Activated T-cell treated with anti-CD3 and anti-CD28 coated beads for 1 hour (primary cell): ENCODE measurements at places on chromosomes 4 and X.

DNA sequence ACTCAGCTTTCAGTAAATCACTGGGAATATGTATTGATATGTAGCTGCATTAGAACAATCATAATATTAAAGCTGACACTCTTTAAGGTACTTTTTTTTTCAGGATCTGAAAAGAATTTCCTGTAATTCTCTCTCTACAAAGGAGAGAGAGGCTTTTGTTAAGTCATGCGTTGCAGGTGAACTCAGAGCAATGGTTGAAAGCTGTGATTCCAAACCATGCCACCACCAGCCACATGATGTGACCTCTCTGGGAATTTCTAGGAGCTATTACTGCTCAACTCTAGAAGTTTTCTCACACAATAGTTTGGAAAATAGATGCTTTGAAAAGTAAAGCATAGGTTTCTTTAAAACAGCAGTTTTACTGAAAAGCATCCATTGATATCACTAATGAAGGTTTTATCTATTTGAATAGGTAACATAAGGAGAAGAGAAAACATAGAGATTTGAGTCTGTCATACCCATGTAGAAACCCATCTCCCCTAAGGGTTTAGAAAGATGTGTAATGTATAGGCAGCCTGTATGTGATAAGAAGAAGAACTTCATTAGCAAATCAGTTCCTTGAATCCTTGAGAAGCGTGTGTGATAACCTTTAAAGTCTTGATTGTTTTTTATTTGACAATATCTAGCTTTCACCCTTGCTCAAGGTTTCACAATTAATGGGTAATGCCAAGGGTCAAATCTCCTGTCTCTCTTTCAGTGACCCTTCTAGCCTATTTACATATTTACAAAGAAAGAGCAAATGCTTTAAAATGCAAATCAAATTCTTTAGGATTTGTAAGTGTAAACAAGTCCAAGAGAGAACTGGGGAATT is 161.0 kb upstream of the ANKRD50 start:
- DNase-seq = no peak

GRCh38 chrX:148632444-148632843 is 132.0 kb downstream of the AFF2 start:
- DNase-seq = no peak

DNA sequence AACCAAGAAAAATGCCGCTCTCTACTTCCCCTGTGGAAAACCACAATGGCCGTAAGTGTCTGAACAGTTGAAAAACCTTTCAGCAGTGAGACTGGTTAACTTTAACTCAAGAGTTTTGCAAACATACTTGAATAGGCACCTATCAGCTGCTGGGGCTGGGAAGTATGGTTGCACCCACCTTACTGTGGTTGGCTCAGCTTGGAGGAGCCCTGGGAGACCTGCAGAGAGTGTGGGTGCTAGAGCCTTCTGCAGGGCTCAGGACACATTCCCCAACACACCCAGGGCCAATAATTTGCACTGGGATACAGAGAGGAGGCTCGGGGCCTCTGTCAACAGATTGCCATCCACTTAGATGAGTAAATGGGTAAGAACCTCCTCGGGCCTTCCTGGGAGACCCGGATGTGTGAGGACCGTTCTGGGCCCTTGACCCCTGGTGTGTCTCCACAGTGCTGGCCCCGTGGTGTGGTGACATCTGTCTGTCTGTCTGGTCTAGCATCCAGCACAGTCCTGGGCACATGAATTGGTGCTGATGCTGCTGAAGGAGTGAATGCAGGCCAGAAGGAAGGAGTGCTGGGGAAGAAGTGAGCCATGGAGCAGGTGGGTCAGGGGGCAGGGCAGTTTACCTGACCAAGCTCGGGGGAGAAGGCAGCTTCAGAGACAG is 46.5 kb downstream of the MAGEA1 start:
- DNase-seq = no peak

- DNase-seq = no peak
Observed at GRCh38 chrX:13622401-13622964, 30.5 kb upstream of the TCEANC start.

DNA sequence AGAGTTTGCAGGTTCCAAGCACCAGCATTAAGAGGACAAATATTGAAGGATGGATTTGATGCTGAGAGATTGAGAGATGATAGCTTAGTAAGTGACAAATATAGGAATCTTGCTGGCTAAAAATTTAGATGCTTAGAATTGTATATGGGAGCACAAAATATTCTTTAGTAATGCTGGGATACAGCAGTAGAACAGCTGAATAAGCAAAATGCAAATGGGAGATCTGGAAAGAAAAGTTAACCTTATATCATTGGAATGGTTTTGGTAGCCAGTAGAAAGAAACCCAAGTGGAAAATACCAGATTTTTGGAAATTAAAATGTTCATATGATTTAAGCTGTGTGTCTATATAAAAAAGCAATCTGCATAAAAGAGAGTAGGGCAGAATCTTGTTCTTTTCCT is 308.6 kb upstream of the CPEB2 start:
- DNase-seq = no peak

DNA sequence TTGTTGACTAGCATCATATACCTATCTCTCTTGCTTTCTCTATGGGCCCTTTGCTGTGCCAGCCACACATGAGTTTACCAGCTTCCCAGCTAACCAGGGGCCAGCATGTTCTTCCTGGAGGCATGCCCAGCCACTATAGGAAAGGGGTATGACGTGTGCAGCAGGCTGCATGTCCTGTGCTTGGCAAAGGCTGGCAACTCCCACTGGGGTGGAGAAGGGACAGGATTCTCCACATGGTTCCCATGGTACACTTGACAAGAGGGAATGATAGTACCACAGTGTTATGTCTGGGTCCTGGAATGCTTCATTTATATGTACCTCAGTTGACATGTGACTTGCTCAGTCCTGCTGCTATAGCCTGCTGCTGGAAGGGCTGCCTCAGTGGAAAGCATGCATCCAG is 78.8 kb downstream of the TMEM164 start:
- no peak for DNase-seq

GRCh38 chr4:11489453-11490083 is 60.9 kb upstream of the HS3ST1 start:
- DNase-seq = no peak

DNA sequence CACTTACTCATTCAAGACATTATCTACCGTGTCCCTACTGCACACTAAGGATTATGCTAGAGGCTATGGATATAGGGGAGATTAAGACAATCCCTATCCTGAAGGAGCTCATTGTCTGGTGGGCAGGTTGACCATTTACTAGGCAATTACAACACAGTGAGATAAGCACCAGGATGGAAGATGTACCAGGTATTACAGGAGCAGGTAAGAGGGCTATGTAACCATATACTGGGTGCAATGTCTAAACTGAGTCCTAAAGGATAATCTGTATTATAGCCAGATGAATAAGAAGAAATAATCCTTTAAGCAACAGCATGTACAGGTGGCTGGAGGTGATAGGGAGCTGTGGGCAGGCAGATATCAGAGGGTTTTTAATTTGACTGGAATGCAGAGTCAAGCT is 113.3 kb upstream of the TBC1D9 start:
- no peak for DNase-seq

DNA sequence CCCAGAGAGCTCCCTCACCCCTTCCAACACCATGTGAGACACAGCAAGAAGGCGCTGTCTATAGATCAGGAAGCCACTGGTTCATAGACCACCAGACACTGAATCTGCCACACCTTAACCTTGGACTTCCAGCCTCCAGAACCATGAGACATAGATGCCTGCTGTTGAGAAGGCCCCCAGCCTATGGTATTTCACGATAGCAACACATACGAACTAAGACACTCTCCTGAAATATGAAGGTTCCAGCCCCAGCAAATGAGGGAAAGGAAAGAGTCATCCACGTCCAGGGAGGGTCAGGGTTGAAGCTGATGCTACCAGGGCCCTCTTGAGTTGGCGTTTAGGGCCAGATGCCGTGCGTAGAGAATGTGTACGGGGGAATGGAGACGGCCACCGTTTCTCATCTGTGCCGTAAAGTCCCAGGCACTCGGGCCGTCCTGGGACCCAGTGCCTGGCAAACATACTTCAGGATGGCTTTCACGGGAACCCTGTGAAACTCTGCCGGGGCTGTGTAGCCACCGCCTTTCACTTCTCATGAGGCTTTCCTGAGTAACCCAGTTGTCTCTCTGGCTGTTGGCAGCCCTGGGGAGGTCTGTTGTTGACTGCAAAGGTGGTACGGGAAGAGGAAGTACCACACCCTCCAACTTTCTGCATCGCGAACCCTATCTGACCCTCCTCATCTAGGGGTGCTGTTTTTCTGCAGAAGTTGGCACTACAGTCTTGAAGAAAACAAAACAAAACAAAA is 17.7 kb upstream of the P2RY8 start:
- peak; percentile 48 for DNase-seq

DNA sequence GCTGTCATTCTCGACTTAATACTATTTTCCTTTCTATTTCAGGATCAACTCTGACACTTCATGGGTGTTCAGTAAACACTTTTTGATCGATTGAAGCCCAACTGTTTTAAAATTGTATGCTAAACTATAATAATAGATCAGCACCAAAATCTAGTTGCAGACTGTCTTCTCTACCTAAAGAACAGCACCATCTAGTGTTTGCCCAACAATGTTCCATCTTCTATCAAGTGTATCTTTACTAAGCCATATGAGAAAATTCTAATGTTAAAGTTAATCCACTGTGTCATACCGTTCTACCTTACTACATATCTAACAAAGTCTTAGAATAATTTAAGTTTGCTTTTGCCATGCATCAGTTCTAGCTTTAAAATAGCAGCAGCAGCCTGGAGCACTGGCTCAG is 113.0 kb upstream of the PRDX4 start:
- no peak for DNase-seq

DNA sequence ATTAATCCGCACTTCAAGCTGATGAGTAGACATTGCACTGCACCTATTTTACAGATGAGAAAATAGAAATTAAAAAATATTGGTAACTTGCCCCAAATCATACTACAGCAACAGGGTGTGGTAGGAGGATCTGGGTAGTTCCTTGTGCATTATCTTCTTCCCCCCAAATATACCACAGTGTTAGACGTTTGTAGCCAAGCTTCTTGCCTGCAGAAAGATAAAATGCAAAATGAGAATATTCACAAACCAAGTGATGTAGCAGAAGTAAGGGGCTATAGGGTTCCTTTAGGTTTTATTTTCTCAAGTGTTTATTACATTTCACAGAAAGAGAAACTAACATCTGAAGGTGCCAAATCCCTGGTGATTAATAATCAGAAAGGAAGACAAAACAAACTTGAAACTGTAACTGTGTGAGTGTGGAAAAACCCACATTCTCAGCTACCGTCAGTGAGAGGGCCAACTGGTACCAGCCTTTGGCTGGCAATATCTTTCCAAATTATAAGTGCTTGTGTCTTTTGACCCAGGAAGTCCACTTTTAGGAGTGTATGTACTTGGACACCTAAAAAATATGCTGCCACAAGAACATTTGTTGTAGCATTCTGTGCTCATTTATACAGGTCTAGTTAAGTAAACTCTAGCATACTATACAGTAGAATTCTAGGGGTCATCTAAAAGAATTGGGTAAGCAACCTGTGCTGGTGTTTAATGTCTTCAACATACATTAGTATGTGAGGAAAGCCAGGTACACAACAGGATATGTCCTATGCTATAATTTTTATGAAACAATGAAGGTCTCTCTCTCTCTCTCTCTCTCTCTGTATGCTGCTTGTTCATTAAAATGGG is 6.7 kb upstream of the CD38 start:
- no peak for DNase-seq

GRCh38 chr4:5758741-5759140 is 47.7 kb downstream of the EVC start:
- no peak for DNase-seq

- DNase-seq = no peak
Observed at GRCh38 chr4:184748251-184748652, 14.4 kb upstream of the CENPU start.

GRCh38 chr4:2436301-2436700 is 17.5 kb downstream of the CFAP99 start:
- DNase-seq = no peak

DNA sequence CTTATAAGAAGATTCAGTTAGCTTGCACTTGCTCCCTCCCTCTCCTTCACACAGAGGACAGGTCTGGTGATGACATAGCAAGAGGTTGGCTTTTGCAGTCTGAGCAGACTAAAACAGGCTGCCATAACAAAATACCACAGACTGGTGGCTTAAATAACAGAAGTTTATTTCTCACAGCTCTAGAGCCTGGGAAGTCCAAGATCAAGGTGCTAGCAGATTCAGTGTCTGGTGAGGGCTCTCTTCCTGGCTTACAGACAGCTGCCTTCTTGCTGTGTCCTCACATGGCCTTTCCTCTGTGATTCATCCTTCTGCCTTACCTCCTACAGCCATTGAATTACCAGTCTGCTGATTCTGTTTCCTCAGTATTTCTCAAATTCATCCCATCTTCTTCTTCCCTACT is 13.1 kb downstream of the RP2 start:
- no peak for DNase-seq

GRCh38 chr4:61162116-61162515 is 38.0 kb upstream of the ADGRL3 start:
- DNase-seq = no peak

- DNase-seq = no peak
Observed at GRCh38 chrX:48890934-48891401, 6.6 kb downstream of the TIMM17B start.

GRCh38 chrX:97446298-97446882 is 562.7 kb downstream of the RPA4 start:
- no peak for DNase-seq

DNA sequence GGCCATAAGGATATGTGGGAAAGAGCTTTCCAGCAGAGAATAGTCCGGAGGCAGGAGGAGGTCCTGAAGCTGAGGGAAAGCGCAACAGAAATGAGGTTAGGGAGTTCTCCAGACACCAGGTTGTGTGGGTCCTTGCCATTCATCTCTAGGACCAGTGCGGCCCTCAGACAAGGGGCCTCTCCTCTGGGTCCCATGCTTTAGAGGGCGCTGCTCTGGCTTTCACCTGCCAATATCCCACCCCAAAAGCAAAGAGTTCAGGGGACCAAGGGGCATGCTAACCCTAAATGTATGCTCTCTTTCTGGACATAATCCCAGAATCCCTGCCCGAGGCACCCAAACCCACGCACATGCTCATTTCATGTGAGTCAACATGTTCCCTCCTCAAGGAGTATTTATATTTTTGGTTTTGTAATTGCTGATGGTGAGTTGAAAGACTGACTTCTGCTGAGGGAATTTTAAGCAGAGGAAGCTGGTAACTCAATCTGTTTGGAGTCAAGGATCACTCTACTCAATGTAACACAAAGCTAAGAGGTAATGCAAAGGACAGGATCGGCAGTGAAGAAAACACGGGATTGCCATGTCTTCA is 14.8 kb downstream of the RPL34 start:
- DNase-seq = no peak

DNA sequence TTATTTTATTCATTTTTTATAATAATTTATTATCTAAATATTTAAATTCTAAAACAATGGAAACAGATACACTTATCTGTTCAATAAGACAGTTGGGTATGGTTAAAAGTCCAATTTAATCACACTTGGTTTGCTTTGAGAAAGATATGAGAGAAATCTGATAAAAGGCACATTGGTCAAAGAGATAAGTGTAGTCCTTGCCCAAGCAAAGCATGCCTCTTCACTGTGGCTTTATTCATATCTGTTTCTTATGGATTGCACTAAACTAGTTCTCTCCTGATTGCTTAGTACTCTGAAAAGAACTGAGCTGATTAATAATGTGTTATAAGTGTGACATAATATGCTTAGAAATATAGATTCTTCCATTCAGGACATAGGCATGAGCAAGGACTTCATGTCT is 39.8 kb downstream of the CXCL1 start:
- no peak for DNase-seq

- DNase-seq = no peak
Observed at GRCh38 chr4:6372649-6373525, 99.5 kb downstream of the PPP2R2C start.

GRCh38 chrX:101619364-101619763 is 1.6 kb upstream of the ARMCX6 start:
- DNase-seq = no peak
